CMK (cell line): ENCODE measurements at places on chromosomes 4 and X.

DNA sequence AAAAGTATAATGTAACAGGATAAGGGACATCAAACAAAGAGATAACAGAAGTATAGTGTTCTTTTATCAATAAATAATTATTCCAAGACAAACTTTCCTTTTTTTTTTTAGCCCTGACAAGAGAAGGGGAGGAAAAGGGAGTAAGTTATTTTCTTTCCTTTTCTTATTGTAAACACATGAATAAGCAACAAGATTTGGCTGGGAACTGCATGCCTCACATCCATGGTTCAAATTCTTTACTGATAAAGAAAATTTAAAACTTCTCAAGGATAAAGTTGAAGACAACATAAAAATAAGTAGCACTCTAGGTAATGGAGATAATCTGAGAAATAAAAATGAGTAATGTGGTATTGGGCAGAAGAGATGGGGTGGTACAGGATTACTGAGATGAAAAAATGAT, 71.6 kb downstream of the NEK1 start:
- no peak for DNase-seq

GRCh38 chrX:4825550-4825949, 1112.1 kb upstream of the PRKX start:
- DNase-seq, result no peak

GRCh38 chr4:11152684-11153083, 276.0 kb downstream of the HS3ST1 start:
- DNase-seq, result no peak

- no peak for DNase-seq
These were observed 1664.3 kb downstream of the C4orf33 start for GRCh38 chr4:130760246-130760645.

- DNase-seq, result no peak
These were observed 30.2 kb downstream of the RBBP7 start for GRCh38 chrX:16839852-16840460.

GRCh38 chr4:7842384-7843279, 97.0 kb downstream of the AFAP1 start:
- no peak for DNase-seq
